NCI-H1092 treated with DMSO at 0.1 percent for 48 hours (cell line): ENCODE measurements at places on chromosomes 7 and 10.

DNA sequence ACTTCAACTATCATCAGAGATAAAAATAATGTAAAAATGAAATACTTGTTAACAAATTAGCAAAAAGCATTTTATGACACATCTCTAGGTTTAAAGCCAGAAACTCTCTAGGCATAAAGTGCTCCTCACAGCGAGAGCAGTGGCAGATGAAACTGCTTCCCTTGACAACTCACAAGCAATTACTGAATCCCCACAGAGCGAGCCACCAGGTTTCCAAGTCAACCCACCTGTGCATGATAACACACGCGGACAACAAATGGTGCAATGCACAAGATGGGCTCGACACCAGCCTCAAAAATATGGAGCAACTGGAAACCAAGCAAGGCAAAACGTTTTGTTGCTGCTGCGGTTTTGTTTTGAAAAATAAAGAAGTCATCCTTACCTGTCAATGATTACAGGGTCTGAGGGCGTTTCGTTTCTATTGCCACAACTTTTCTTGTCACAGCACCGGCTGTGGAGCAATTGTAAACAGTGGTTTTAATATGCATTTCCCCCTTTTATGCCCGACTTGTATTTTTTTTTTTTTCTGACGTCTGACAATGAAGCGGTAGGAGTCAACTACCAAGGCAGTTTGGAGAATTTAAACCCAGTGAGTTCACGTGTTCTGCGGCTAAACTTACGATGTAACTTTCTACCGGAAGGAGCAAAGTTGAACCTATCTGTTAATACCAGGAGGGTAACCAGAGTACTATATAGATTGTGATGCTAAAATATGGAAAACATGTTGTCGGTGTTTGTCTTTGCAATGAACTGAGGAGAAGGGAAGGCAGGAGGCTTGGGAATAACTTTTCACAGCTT is 7.0 kb downstream of the EBF3 start:
- DNase-seq, result peak; percentile 35

- DNase-seq, result peak; percentile 62
These were observed 18.5 kb downstream of the SRI start for GRCh38 chr7:88201305-88201704.

DNA sequence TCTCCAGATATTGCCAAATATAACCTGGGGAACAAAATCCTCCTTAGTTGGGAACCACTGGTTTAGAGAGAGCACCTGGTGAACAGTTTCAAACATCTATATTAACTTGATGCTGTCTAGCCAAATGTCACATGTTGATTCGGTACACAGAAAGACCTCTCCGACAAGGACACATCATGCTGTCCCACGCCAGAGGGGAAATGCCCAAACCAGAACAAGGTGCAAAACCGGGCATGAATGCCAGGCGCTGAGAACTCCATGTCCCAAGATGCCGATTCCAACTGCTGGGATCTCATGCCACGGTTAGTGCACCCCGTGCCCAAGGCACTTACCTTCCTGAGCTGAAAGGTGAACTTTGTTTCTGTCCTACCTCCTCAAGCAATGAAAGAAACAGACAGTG is 100.8 kb downstream of the SFMBT2 start:
- DNase-seq, result no peak

- DNase-seq, result no peak
These were observed 11.5 kb upstream of the MALSU1 start for GRCh38 chr7:23287612-23288011.

DNA sequence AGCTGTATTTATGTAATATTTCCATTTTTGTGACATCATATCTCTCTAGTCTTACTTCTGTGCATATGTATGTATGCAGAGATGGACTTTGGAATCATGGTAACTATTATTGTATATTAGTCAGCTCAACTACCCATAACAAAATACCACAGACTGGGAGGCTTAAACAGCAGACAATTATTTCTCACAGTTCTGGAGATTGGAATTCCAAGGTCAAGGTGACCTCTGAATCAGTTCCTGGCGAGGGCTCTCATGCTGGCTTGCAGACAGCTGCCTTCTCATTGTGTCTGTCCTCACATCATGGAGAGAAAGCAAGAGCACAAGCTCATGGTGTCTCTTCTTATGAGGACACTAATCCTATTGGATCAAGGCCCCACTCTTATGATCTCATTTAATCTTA is 79.1 kb downstream of the RAMP3 start:
- no peak for DNase-seq

GRCh38 chr10:44974082-44974627 is 4.5 kb downstream of the DEPP1 start:
- DNase-seq, result no peak

DNA sequence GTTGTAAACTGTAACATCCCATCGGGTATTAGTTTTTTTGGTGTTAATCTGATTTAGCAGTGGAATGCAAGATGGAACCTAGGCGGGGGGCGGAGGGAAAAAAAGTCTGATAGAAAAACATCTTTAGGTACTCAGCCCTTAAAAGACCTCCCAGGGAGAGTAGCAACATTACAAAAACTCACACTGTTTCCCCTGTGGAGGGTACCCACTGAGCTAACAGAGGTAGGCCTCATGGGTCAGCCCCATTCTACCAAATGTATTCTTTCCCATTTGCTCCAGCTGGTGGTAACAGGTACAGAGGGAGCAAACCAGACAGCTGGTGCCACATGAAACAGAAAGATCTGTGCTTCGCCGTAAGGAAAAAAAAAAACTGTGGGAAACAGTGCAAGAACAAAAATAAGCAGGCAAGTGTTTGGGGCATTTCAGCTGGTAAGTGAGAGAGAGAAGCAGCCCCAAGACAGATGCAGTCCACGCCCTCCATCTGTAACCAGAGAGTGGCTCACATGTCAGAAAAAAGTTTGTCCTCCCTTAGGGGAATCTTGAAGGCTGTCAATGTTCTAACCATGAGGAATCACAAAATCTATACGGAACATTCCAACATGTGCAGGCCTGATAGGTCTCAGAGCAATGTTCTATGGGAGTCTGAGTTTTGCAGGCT is 65.3 kb downstream of the HOXA1 start:
- DNase-seq, result no peak

DNA sequence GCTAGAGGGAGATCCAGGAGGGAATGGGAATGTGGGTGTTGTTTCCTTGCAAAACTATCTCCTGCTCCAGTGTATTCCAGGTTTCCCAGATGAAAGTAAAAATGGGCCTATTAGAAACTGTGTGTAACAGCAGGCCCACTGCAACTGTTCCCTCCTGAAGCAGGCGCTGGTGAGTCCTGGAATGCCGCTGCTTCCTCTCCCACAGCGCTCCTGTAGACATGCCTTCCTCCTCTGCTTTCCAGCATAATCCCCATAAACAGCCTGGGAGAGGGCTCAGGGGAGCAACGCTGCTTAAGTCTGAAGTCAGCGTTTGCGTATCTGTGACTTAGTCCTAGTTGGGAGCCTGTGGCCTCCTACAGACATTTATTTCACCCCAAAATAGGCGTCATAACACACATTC is 551.0 kb upstream of the FOXK1 start:
- no peak for DNase-seq

GRCh38 chr10:96168546-96168945 is 38.4 kb downstream of the ZNF518A start:
- DNase-seq, result no peak

GRCh38 chr7:50262916-50263690 is 41.4 kb upstream of the IKZF1 start:
- no peak for DNase-seq

- no peak for DNase-seq
These were observed 235.5 kb downstream of the NXPH1 start for GRCh38 chr7:8668627-8669500.

DNA sequence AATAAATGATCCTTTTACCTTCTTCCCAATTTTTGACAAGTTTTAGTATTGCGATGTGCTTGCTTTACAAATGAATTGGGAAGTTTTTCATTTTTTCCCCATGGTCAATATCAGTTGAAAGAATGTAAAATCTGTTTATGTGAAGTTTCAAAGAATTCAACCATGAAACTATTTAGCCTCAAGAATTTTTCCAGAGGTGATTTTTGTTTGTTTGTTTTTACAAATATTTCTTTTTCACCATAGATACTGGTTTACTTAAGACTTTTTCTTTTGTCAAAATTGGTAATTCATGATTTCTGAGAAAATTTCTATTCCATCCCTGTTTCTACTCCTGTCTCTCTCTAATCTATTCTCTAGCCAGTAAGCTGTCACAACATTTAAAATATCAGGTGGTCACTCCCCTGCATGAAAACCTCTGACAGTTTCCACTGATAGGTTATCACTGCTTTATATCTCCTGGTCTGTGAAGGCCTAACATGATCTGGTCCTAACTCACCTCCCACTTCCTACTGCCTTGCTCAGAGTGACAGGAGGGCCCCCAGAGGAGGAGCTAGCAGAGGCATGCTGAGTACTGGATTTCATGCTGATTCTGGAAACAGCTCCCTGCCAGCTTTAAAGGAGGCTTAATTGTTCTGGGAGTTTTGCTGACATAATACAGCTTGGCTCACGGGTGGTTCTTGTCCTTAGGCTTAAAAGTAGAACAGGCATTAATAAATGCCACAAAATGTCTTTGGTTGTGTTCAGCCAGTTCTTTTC is 7.6 kb upstream of the ARMS2 start:
- DNase-seq, result no peak

- DNase-seq, result no peak
These were observed 59.5 kb downstream of the GRB10 start for GRCh38 chr7:50723173-50723572.

- DNase-seq, result no peak
These were observed 39.6 kb downstream of the MICALL2 start for GRCh38 chr7:1419688-1420087.

GRCh38 chr10:121104476-121105111 is 253.4 kb downstream of the WDR11 start:
- DNase-seq, result no peak
